Stimulated activated CD8-positive, alpha-beta memory T cell treated with anti-CD3 and anti-CD28 coated beads, Interleukin-4, amount 100 ng/mL, for 4 hours (primary cell): ENCODE measurements at places on chromosomes 4 and X.

GRCh38 chrX:45479196-45479834 lies 278.6 kb upstream of the DIPK2B start:
- DNase-seq: no peak

- no peak for DNase-seq
Observed at GRCh38 chr4:147599206-147599605, 18.0 kb upstream of the TMEM184C start.

DNA sequence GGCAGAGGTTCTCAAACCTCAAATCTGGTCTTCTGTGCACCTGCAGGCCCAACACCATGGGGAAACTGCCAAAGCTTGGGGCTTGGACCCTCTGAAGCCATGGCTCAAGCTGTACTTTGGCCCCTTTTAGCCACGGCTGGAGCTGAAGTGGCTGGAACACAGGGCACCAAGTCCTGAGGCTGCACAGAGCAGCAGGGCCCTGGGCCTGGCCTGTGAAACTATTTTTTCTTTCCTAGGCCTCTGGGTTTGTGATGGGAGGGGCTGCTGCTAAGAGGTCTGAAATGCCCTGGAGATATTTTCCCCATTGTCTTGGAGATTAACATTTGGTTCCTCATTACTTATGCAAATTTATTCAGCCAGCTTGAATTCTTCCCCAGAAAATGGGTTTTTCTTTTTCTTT lies 18.3 kb upstream of the PI4K2B start:
- no peak for DNase-seq

DNA sequence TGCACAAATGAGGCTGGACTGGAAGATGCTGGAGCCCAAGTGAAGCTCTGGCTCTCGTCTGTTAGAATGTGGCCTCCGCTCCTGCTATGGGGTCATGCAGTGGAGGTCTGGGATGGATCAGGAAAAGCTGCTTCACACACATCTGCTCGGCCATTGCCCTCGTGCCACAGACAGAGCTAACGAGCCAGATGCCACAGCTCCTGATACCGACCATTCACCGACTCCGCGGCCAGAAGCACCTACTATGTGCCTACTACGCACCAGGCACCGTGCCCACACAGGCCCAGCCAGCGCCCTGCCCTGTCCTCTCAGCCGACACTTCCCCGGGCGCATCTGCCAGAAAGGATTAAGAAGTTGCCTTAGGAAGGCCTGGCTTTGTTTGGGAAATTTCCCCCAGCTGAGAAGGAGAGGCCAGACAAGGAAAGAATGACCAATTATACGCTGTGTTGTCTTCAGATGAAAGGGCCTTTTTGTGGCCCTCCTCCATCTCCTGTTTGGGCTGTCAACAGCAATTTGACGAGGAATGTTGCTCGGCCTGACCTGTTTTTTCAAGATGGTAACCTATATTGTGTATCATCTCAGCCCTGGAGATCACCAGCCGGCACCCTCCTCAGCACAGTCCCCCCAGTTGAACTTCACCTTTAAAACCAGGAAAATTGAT lies 34.3 kb downstream of the HMX1 start:
- no peak for DNase-seq

DNA sequence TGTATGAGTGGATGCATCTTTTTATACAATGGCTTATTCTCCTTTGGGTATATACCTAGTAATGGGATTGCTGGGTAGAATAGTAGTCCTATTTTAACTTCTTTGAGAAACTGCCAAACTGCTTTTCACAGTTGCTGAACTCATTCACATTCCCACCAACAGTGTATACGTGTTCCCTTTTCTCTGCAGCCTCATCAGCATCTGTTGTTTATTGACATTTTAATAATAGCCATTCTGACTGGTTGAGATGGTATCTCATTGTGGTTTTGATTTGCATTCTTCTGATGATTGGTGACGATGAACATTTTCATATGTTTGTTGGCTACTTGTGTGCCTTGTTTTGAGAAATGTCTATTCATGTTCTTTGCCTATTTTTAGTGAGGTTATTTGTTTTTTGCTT lies 687.0 kb upstream of the EPHA5 start:
- no peak for DNase-seq

GRCh38 chr4:158762553-158762952 lies 6.3 kb upstream of the FNIP2 start:
- no peak for DNase-seq

DNA sequence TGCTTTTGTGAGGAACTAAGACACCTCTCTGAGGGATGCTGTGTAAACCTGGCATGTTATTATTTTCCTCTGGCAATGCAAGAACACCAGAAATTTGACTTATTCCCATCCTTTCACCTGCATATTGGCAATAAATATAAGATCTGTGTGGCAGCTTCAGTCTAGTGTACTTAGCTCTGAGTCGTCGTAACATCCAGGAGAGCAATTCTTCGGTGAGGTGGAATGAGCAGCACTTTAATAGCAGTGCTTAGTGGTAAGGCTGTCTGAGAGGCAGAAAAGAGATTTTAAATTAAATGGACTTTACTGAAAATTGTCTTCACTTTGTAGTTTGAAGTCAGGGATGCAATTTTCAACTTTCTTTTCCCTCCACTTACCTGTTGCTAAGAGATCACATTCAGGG lies 344.9 kb downstream of the PCDH7 start:
- no peak for DNase-seq

GRCh38 chr4:167868163-167868562 lies 224.2 kb upstream of the ANXA10 start:
- no peak for DNase-seq

- DNase-seq: no peak
Observed at GRCh38 chr4:3641501-3641900, 109.3 kb upstream of the LRPAP1 start.

- no peak for DNase-seq
Observed at GRCh38 chr4:47720787-47721186, 117.1 kb downstream of the CORIN start.

- no peak for DNase-seq
Observed at GRCh38 chrX:70079870-70080269, 17.6 kb downstream of the OTUD6A start.

DNA sequence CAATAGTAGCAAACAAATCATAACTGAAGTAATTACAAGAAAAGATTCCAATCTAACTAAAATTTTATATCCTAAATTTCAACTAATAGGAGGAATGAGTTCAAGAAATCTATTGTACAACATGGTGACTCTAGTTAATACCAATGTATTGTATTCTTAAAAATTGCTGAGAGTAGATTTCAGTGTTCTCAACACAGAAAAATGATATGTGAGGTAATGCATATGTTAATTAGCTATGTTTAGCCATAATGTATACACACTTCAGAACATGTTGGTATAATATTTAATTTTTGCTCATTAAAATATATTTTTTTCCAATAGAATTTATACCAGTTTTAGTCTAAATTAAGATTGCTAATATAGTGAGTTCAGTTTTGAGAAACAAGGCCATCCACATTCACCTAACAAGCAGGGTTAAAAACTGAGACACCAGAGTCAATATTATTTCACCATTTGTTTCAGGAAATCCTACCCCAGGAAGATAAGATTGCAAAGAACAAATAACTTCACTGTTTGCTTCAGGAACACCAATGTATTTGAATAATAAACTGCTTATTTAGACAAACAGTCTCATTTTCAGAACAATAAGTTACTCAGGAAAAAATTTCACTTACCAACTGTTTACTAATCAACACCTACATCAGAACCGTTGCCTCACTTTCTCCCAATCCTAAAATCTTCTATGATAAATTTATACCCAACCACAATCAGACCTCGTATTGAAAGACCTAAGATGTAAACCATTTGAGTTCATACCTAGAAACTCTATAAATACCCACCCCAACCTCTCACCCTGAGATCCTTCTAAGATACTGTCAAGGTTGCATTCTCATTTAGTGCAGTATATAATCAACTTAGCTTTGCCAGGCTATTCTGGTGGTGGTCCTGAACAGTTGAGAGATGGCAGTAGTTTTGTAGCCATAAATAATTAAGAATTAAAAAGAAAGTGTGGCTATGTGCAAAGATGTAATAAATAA lies 132.8 kb downstream of the MAB21L2 start:
- no peak for DNase-seq

DNA sequence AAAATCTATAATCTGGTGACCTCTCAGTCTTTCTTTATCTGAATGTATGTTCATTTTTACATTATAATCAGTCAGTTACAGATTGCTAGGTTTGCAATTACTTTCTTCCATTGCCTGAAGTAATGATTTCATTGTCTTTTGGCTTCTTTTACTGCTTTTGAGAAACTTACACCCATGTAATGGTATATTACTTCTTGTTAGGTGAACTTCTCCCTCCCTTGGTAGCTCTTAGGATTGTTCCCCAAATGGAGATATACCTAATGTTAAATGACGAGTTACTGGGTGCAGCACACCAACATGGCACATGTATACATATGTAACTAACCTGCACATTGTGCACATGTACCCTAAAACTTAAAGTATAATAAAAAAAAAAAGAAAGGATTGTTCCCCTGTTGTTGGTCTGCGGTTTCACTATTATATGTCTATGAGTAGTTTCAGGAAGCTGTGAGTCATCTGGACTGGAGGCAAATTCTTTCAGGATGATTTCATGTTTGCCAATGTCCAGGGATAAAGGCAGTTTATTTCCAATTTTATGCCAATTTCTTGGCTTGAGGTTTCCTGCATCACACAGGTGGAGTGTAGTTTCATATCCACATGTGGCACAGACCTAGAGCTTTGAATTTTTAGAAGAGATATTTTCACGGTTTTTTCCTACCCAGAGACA lies 21.8 kb downstream of the SPANXC start:
- no peak for DNase-seq

DNA sequence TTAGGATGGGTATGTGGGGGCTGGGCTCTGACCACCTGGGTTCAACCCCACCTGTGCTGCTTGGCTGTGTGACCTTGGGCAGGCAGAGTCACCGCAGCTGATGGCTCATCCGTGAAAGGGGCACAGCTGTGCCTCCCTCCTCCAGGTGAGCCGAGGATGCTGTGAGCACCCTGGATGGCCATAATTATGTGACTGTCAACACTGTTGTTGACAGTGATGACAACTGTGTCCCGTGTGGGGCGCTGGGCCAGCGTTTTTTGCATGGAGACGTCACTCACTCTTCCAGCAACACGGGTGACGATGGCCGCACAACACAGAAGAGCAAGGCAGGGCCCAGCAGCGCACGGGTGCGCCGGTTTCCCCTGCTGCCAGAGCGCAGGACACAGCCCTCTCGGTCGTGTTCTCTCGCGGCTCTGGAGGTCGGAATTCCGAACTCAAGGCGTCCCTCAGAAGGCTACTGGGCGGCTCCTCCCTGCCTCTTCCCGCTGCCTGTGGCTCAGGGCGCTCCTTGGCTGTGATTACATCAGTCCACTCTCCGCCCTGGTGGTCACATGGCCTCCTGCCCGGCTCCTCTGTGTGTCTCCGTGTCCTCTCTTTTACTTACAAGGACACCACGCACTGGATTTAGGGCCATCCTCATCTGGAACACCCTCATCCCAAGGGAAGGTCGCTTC lies 1.3 kb downstream of the SH3TC1 start:
- DNase-seq: no peak
